ENCODE measurements at places on chromosomes 2 and 18.
A peak's percentile ranks its signal among the peaks of the same experiment; 100 is the strongest.

DNA sequence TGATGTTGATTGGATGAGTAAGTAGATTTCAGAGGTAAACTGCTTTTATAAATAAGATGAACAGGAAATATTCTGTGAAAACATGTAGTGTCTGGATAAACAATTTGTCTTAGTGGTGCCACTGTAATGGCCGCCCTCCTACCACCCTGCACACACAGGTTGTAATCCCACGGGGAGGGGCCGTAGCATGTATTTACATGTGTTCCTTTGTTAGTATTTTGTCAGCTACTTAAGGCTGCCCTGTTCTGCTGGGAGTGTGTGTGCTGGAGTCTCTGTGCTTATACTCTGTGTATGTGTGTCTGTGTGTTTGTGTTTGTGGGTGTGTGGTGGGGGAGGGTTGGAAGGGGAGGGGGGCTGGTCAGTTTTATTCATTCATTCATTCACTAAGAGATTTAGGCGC lies 5.1 kb downstream of the TSHZ1 start:
- DNase-seq: no peak

GRCh38 chr2:49514201-49514600 lies 359.9 kb upstream of the FSHR start:
- DNase-seq: no peak

GRCh38 chr2:224865016-224865415 lies 148.9 kb upstream of the CCDC195 start:
- no peak for DNase-seq

GRCh38 chr2:182867426-182868053 lies 1.1 kb upstream of the FRZB start:
- DNase-seq: no peak

GRCh38 chr2:63465633-63466032 lies 122.6 kb downstream of the WDPCP start:
- no peak for DNase-seq

GRCh38 chr2:23402205-23402740 lies 17.3 kb downstream of the KLHL29 start:
- no peak for DNase-seq

DNA sequence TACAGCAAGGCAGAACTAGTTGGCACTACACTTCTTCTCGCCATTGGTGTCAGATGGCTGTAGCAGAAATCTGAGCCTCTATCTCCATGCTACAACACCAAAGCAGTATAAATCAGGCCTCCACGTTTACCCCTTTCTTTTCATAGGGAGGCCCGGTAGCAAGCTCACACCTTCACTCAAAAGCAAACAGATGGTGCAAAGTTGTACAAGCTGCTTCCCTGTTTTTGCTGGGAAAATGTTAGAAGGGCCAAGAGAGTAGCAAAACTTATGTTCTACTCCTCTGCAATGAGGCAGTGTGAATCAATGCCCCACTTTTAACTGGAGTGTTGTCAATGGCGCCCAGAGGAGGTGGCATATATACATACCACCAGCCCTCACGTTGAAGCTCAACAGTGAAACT lies 369.6 kb upstream of the NRXN1 start:
- DNase-seq: no peak

- no peak for DNase-seq
Measured at GRCh38 chr2:238079874-238080327, 19.1 kb downstream of the SCLY start.

DNA sequence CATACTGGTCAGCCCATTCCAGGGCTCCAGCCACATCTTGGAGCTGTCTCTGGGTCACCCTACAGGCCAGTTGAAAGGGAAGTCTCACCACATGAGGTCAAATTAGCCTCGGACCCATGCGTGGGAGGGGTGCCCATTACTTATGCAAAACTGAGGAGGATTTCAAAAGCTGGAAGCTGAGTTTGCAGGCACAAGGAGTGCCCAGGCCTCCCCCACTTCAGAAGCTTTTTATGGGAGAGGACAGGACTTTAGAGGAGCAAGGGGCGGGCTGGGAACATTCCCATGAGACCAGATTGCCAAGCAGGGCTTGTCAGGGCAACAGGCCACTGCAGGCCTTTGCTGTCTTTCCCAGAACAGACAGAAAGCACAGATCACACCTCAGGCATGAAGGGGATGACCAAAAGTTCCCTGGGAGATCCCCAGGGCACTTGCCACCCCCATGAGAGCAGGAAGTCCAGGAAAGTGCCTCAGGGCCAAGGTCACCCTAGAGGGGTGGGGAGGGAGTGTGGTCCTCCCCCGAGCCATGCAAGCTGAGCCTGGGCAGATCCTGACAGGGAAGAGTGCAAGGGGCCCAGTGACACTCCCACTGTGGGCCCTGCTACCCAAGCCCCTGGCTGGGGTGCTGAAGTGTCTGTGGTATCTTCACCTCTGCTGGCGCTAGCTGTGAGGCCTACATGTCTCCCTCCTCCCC lies 267.7 kb downstream of the BCL11A start:
- DNase-seq: no peak

DNA sequence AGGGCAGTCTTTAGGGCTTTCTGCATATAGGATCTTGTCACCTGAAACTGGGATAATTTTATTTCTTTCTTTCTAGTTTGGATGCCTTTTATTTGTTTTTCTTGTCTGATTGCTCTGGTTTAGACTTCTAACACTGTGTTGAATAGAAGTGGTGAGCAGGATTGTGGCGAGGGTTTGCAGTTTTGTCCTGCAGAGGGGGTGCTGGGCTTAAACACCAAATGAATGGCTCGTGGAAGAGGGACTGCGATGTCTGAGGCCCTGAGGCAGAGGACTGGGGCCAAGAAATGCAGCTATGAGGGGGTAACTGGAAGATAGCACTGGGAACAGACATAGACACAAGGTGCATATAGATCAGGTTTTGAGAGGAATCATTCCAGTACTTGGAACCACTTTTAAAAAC lies 20.5 kb downstream of the UBE2F start:
- DNase-seq: no peak

DNA sequence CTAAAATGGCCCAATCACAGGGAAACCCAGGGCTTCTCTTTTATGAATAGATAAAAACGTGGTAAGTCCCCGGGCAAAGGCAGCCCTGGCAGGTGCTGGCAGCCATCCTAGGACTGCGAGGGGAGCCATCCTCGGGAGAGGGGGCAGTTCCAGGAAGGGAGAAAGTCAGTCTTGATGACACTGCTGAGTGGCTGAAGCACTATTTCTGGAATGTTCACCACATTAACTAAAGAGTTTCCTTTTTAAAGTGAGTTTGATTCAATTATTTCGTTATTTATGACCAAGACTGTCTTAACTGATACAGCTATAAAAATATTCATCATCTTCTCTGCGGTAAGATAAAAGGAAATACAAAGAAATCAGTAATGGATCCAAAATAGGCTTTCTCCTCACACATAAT lies 20.4 kb downstream of the TTR start:
- no peak for DNase-seq

DNA sequence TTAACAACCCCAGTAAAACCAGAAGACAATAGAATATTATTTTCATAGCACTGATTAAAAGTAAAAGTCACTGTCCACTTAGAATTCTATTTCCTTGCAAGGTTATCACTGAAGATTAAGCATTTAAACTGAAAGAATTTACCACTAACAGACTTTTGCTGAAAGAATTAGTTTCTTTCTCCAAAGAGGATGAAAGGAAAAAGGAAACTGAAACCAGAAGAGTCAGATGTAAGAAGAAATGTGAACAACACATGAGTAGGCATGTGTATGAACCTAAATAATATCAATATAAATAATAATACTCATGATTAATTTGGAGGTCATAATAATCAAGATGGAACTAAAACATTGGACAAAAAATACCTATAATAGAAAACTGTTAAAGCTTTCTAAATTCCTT lies 82.4 kb upstream of the KLHL29 start:
- no peak for DNase-seq

GRCh38 chr2:2542316-2542715 lies 211.2 kb upstream of the MYT1L start:
- no peak for DNase-seq

DNA sequence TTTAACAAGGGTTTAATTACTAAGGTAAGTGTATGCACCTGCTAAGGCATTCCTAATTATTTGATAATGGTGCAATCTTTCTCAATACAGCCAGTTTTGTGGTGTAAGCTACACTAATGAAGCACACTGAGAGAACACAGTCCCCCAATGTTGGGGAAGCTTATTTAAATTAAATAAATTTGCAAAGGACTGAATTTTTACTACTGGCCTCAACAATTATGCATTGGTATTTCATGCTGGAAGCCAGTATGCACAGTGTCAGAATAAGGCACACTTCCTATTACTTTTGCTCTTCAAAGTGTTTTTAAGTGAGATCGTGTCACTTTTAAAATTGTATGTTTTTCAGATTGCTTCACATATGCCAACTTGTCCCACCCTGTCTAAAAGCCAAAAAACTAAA lies 103.2 kb upstream of the ZNF521 start:
- DNase-seq: no peak

GRCh38 chr18:54932472-54932871 lies 26.8 kb downstream of the CCDC68 start:
- DNase-seq: no peak

DNA sequence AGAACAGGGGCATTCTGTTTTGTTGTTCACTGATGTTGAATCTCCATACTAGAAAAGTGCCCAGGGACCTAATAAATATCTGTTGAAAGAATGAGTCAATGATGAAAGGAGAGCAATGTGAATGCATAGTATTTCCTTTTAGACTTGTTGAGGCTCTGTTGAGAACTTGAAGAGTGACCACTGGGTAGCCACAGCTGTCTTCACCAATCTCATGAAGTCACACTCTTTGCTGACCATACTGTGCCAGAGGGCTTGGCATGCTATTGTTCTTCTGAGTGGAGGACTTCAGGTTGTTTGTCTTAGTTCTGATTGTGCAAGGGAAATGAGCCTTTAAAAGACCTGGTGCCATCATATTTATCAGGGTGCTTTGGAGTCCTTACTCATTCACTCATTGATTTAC lies 41.6 kb upstream of the NT5C1B start:
- no peak for DNase-seq

DNA sequence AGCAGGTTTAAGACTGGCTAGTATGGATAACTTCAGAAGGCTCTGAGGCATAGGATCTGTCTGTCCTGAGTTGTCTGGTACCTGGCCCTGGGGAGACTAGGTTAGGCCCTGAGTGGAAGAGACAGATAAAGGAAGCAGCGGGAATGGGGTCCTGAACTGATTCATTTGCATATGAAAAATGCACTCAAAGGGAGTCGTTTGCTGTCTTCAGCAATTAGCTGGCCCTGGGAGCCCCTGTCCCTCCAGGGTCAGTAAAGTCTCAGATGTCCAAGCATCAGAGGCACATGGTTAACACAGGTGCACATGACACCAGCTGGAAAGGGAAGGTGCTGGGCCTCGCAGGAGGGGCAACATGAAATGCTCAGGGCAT lies 172.4 kb downstream of the ACOXL start:
- no peak for DNase-seq

- peak; percentile 72 for DNase-seq
Measured at GRCh38 chr2:85707304-85707703, 13.1 kb downstream of the GNLY start.

DNA sequence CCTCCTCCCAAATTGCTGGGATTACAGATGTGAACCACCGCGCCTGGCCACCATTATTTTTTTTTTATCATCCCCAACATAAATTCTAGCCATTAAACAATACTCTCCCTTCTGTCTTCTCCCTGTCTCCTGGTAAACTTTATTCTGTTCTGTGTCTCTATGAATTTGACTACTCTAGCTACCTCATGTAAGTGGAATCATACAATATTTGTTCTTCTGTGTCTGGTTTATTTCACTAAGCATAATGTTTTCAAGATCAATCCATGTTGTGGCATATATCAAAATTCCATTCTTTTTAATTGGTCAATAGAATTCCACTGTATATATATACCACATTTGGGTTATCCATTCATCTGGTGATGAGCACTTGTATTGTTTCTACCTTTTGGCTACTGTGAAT lies 71.6 kb downstream of the MCFD2 start:
- DNase-seq: no peak

- DNase-seq: no peak
Measured at GRCh38 chr2:12720278-12720620, 3.5 kb downstream of the TRIB2 start.

DNA sequence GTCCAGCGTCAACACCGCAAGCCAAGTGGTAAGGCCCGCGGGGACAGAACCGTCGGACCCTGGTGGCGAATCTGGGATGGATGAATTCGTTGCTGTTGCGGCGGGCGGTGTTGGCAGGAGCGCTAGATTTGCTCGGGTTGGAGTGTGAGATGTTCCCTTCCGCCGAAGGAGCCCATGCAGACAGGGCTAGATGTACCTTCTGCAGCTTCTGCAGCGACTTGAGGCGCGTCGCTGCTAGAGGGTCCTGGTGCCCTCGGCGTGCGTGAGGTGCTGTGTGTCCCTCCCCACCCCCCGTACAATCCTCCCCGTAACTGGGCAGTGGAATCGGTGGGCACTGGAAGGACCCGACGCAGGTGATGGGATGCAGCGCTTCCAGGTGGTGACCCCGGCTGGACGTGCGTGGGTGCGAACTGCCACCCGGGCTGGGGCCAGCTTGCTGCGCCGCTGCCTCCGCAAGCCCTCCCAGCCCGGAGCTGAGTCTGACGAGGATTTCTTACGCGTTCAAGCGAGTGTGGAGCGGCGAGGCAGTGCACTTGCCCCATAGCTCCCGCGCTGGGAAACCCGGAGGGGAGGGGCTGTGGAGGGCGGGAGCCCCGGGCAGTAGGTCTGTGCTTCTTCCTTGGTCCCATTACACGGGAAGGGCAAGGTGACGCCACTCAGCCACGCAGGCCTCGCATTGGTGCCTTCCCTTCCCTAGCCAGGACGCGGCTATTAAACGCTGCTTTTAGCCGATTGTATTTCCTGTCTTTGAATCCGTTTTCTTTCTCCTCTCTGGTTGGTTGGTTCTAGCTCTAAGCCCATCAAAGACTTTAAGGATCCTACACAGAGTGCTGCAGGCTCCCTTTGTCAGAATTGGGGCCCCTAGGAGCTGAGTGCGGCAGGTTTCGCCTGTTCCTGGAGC lies 34.2 kb downstream of the CHRNA1 start:
- DNase-seq: peak; percentile 66

- DNase-seq: no peak
Measured at GRCh38 chr2:121052521-121052920, 232.5 kb downstream of the TFCP2L1 start.

DNA sequence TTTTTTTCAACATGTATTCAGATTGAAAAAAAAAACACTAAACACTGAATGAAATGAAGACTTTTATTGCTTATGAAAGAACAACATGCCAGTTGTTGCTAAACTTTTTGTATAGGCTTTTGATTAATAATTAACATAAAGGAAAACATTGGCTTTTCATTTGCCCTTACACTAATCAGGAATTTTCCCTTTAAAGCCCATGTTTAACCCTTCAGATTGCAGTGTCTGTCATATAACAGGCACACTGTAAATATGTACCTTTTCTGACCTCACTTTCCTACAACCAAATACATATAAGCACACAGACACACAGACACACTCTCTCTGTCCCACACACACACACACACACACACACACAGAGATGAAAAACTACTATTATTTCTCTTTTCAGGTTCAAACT lies 84.4 kb downstream of the MAP2 start:
- DNase-seq: no peak

Data from stimulated activated CD8-positive, alpha-beta memory T cell treated with anti-CD3 and anti-CD28 coated beads, Interleukin-4, amount 100 ng/mL, for 48 hours (primary cell).